Femur (tissue), 1 donor: ENCODE measurements at places on chromosomes 2 and 18.

GRCh38 chr18:72692086-72692485 is 147.9 kb upstream of the CBLN2 start:
- no peak for DNase-seq

DNA sequence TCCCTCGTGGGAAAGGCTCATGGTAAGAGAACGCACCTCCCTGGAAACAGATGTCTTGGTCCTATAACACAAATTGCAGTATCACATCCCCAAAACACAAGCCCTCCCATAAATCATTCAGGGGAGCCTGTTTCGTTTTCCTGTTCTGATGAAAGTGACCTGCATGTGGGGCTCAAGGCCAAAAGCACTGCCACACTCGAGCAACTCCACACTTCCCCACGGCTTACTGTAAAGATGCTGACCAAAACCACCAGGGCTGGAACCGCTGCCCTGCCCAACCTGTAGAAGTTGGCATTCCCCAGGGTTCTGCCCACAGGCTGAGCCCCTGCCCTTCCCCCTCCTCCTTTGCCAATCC is 139.7 kb downstream of the BCL11A start:
- DNase-seq = no peak

GRCh38 chr2:40592218-40592617 is 140.3 kb upstream of the SLC8A1 start:
- DNase-seq = no peak

DNA sequence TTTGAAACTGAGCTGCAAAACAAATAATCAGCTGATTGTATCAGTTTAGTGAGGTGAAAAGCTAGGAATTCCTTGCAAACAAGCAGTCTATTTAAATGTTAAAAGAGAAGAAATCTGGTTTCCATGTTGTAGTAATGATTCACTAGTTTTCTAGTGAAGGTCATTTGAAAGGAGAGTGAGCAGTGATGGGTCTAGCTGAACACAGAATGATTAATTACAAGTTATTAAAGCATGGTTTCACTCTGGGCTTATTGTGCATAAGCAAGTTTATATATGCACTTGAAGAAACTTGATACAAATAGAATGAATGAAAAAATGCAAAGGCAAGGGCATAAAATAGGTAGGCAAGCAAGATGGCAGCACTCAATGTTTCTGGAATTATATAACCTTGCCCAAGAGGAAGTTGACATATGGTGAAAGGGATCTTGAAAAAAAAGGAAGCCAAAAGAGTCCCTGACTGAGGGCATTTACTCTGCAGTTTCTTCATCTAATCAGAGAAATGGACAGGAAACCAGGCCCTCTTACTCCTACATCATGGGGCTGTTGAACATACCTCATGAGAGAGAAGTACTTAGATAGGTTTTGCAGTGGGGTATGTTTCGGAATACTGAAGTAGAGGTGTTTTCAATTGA is 53.2 kb downstream of the PLCL1 start:
- DNase-seq = no peak

- no peak for DNase-seq
Observed at GRCh38 chr2:133360882-133361281, 207.4 kb downstream of the NCKAP5 start.

- DNase-seq = no peak
Observed at GRCh38 chr2:61857224-61857623, 3.4 kb upstream of the FAM161A start.

DNA sequence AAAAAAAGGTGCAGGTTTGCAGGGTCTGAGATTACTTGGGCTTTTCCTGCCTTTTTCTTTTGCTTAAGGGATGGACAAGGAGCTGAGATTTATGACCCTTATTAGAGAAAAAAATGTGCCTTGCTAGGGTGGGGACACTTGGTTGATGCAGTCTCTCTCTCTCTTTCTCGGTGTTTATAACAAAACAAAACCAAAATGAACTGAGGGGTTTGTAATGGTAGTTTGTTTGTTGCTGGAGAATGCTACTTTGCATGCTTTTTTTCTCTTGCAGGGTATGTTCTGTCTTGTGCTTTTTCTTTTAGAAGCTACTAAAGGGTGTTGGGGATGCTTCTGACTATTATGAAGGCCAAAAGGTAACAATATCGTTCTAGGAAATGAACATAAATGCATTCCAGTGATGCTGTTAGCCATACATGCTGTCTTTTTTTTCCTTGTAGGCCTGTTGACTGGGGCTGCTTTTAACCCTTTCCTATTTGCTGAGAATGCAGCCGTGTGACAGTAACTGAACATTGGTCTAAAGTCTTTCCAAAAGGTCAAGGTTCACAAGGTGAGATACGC is 435 bp downstream of the ZNF532 start:
- no peak for DNase-seq

DNA sequence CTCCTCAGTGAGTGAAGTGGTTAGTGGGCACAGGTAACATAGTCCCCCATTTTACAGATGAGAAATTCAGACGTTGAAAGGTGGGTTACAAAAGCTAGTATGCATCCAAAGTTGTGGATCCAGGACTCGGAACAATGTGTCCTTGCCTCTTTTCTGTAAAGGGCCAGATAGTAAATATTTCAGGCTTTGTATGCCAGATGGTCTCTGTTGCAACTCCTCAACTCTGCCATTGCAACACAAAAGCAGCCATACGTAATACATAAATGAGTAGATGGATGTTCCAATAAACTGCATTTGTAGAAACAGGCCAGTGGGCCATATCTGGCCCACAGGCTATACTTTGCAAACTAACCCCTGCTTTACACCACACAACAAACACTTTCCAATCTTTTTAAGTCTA is 166.6 kb upstream of the PKDCC start:
- no peak for DNase-seq

DNA sequence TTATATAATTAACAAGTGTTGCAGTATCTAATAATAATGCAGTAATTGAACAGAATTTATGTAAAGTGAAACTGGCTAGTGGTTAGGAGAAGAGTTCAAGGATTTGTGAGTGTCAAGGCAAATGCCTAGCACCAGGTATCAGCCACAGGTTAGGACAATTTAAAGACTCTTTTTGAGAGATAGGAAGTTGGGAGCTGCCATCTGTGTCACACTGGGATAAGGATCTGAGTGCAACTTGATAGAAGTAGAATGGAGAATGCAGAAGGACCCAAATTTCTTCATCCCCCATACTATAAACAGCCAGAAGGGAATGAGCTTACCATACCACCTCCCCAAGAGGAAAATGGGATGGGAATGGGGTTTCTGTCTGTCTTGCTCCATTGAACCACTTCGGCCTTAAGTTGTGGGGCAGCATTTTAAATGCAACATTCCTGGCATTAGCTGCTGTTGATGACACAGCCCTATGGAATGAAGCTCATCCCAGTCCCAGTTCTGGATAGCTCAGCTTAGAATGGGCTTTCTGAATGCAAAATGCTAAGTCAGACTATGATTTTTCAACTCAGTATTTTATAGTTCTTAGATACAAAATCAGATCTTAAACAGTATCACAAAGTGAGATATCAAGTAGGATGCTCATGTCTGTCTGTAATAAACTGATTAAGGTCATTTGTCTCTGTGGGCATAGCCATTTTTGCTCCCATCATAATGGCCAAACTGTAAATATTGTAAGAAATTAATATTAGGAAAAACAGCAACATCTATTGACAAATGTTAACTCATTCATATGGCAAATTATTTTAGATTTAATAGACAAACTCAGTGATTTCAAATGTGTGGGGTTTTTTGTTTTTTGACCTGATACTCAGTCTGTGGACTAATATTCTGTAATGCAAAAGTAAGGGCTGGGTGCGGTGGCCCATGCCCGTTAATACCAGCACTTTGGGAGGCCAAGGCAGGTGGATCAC is 44.0 kb downstream of the GPR155 start:
- no peak for DNase-seq

- DNase-seq = no peak
Observed at GRCh38 chr2:28449488-28450395, 46.1 kb upstream of the PLB1 start.

- DNase-seq = no peak
Observed at GRCh38 chr18:24095976-24096375, 42.9 kb upstream of the CABYR start.

GRCh38 chr2:107334306-107334705 is 448.3 kb upstream of the ST6GAL2 start:
- DNase-seq = no peak

- DNase-seq = no peak
Observed at GRCh38 chr18:52313213-52313612, 26.8 kb upstream of the DCC start.

GRCh38 chr2:235095569-235095968 is 143.8 kb downstream of the SH3BP4 start:
- DNase-seq = no peak

- DNase-seq = no peak
Observed at GRCh38 chr18:2651981-2652380, 3.5 kb upstream of the SMCHD1 start.

- peak; percentile 23 for DNase-seq
Observed at GRCh38 chr2:4882421-4882820, 809.8 kb upstream of the SOX11 start.

- DNase-seq = no peak
Observed at GRCh38 chr18:57839942-57840381, 36.8 kb upstream of the ATP8B1 start.

- DNase-seq = no peak
Observed at GRCh38 chr2:167181134-167181533, 292.9 kb downstream of the XIRP2 start.

DNA sequence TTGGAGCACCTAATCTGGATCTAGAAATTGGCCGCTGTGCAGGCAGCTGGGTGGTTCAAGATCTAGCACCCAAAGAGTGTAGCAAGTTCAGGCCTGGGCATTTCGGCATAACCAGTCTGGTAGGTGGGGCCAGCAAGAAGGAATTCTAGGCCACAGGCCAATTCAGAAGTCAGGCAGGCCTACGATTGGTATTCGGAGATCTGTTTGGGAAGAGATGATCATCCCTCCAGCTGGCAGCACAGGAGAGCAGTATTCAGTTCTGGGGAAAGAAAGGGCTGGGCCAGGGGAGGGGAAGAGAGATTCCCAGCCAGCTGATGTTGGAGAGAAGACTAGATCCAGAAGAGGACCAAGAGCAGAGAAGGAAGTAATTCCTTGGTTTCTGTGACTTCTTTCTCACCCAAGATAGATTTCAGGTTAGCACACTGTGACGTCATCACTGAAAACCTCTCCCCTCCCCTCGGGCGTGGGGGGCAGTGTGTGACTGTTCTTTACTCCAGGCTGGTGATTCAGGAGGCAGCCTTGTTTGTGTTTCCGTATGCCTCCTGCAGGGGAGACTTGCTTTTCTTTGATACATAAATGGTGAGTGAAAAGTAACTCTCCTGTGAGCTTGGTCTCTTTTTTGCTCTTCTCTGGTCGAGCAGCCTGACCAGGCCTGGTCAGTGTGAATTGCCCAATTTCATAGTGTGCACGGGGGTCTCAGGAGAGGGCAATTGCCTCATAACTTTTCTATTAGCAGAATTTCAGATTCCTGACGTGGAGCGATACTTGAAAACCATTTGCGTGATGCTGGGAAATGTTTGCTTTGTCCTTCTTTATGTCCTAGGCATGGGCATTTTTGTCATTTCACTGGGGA is 61.1 kb downstream of the MEIS1 start:
- DNase-seq = no peak

DNA sequence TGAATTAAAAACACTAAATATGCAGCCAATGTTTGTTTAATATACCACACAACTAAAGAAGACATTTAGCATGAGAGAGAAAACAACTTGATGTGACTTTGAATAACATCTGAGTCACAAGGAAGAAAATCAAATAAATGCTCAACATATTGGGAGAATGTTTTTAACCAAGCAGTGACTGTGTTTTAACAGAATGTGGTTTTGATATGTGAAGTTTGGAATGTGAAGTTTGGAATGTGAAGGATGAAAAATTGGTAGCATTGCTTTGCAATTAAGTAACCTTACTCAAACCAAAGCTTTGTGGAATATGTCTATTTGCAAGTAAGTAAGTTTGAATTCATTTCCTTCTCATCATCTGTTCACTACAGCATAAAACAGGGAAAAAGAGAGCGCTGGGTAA is 128.2 kb upstream of the DNAJC10 start:
- no peak for DNase-seq

- no peak for DNase-seq
Observed at GRCh38 chr18:55743736-55744135, 155.7 kb upstream of the TCF4 start.

DNA sequence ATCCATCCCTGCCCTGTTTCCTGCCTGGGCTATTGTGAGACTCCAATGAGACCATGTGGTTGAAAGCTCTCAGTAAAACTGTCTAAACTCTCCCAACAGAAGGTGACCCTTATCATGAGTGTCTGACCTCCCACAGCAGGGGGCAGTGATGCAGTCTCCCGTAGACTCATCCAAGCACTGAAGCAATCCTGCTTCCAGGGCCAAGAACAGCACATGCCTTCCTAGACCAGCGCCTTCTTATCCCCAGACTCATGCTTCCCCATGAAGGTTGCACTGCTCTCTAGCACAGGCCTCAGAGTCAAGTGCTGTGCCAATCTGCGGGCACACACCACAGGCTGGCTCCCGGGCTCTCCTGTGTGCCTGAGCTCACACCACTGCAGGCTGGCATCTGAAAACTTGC is 112.3 kb downstream of the TNS1 start:
- DNase-seq = no peak

GRCh38 chr18:9417073-9417851 is 58.1 kb upstream of the RALBP1 start:
- DNase-seq = peak; percentile 87

- DNase-seq = no peak
Observed at GRCh38 chr2:78309460-78309859, 716.0 kb upstream of the REG3G start.

GRCh38 chr18:63953811-63954210 is 4.7 kb downstream of the HMSD start:
- no peak for DNase-seq

DNA sequence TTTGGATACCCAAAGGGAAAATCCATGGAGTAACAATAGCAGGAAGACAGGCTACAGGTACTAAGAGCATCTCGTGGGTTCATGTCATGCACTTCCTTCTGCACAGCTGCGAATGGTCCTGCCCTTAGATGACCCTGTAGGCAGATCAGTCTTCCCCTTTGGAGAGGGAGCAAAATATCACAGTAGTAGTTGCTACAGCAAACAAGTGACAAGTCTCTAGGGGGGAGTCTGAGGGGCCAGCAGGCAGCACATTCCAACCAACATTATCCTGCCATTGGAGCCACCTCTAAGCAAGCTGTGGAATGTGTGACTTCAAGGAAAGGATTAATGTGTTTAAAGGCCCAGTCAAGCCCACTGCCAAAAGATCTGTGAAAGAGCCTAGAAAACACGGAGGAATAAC is 273.2 kb upstream of the PARD3B start:
- DNase-seq = peak; percentile 36

- no peak for DNase-seq
Observed at GRCh38 chr2:138846216-138846821, 66.1 kb upstream of the NXPH2 start.

GRCh38 chr2:109331896-109332848 is 203.2 kb downstream of the SH3RF3 start:
- peak; percentile 87 for DNase-seq

GRCh38 chr18:46560671-46561045 is 96.4 kb downstream of the LOXHD1 start:
- DNase-seq = no peak

GRCh38 chr18:27497246-27497645 is 312.1 kb upstream of the CHST9 start:
- DNase-seq = no peak

- no peak for DNase-seq
Observed at GRCh38 chr18:23935804-23936203, 78.8 kb upstream of the TTC39C start.
